NCI-H187 (cell line): ENCODE measurements at places on chromosomes 2 and 18.

DNA sequence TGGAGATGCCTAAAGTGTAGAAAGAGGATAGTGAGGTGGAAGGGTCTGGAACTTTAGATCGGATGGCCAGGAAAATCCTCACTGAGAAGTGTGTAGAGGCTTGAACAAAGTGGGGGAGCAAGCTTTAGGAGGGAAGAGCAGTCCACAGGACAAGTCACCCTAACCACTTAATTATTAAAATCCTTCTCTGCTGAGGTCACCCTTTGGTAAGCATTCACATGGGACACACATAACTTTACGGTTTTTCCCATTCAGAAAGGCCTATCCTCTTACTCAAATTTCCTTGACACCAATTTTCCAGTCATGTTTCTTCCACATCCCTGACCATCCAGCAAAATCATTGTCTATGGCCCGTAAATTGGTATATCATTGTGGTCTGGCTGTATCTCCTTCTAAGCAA, 31.0 kb upstream of the ZEB2 start:
- no peak for DNase-seq

GRCh38 chr2:1822341-1822740, 78.0 kb upstream of the PXDN start:
- DNase-seq: no peak

- no peak for DNase-seq
Measured at GRCh38 chr18:47968721-47969120, 38.3 kb upstream of the SMAD2 start.

DNA sequence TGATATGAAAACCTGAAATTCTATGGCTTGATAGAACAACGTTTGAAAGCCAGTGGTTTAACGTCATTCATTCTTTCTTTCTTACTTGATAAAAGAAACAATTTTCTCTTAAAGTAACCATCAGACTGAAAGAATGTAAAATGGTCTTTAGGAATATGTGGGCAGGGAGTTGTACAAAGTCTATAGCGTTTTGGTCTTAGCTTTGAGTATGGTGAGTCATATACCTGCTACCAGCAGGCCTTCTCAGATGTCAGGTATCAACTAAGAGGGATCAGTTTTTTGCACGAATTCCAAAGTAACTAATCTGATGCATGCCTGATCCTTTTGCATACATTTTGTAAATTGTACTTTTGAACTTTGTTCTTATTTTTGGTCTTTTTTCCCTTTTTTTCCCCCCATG, 101.5 kb upstream of the DSEL start:
- DNase-seq: no peak

DNA sequence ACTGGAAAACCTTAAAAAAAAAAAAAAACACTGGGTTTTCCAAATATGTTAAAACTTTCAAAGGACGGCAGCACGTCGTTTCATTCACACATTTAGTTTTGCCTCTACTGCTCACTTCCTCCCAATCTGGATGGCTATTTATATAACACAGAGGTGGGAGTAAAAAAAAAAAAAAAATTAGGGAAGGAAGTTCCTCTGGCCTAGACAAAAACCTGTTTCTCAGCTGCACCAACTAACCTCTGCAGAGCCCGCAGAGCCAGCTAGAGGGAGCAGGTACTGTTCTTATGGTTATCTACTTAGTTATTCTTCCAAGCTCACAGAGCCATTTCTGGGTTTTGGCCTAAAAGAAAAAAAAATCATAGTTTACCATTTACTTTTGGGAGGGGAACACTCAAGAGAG, 28.1 kb downstream of the SLC1A4 start:
- DNase-seq: no peak

GRCh38 chr2:240909216-240909974, 3.3 kb downstream of the CROCC2 start:
- no peak for DNase-seq

DNA sequence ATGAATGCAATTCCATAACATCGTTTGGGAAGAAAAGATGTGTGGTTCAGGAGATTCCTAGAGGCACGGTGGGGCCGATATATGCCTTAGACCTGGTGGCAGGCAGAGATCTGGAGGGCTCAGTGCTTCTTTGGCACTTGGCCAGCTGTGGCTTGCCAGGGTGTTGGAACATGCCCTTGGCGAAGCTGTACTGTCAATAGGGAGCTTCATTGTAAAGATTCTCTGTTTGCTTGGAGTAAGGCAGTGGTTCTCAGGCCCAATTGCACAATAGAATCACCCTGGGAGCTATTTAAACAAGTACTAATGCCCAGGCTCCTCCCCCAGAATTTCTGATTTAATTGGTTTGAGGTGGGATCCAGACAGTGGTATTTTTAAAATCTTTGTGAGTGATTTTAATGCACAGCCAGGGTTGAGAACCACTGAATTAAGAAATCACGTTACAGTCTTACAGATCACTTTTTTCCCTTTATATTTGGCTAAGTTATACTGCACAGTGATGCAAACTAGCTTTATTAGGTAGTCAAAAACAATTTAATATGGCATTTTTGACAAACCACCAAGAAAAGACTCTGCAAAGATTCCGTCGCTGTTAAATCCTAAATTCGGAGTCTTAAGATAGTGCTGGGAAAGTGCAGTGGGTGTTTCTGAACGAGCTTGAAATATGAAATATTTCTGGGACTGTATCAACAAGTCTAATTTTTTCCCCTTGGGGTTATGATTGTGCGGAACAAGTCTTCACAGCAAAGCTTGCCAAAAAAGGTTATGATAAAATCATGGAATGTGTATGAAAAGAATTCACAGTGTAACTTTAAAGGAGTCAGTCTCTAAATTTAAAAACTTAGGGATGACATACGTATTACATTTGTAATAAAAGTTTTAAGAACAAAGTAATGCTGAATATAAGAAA, 78.0 kb downstream of the CRIM1 start:
- no peak for DNase-seq

GRCh38 chr2:103153580-103154284, 391.9 kb downstream of the TMEM182 start:
- DNase-seq: no peak

- no peak for DNase-seq
Measured at GRCh38 chr2:236552212-236552542, 17.4 kb upstream of the ACKR3 start.

- no peak for DNase-seq
Measured at GRCh38 chr2:152089238-152089637, 9.6 kb downstream of the CACNB4 start.

DNA sequence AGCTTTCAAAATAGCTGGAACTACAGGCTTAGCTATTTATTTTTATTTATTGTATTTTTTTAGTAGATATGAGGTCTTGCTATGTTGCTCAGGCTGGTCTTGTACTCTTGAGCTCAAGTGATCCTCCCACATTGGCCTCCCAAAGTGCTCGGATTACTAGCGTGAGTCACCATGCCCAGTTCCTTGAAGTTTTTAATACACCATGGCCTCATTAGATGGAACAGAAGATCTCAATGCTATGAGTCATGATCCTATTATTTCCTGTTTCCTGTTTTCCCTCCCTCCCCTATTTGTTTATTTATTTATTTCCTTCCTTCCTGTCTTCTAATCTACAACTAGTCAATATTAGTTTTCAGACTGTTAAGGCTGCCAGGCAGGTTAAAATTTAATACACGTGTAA, 309.0 kb downstream of the CMPK2 start:
- DNase-seq: no peak

DNA sequence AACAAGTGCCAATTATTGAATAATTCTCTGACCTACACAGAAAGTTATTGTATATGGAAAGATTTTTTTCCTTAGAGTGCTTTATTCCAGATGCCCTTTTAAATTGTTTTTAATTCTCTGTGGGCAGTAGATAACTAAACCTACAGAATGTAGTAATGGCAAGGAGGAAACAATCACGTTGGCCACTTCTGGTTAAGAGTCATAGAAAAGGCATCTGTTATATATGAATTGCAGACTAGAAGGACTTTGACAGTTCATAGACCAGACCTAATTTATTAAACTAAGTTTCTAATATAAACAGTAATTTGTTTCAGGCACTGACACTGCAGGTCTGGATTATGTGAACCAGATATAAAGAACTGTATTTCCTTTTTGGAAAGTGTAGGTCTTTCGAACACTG, 607.5 kb downstream of the PLCL1 start:
- no peak for DNase-seq

DNA sequence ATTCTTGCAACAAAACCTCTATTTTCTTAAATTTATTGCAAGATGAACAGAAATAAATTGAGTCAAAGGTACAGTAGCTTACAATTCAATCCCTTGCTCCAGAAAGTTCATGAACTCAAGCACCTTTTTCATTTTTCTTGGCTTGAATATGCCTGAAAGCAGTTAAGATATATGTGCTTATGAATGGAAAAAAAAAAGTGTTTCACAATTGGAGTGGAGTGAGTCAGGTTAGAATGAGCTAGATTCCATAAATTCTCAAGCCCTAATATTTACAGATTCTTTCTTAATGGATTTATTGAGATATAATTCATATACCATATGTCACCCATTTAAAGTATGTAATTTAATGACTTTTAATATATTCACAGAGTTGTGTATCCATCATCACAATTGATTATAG, 39.6 kb upstream of the NEMP2 start:
- DNase-seq: no peak

DNA sequence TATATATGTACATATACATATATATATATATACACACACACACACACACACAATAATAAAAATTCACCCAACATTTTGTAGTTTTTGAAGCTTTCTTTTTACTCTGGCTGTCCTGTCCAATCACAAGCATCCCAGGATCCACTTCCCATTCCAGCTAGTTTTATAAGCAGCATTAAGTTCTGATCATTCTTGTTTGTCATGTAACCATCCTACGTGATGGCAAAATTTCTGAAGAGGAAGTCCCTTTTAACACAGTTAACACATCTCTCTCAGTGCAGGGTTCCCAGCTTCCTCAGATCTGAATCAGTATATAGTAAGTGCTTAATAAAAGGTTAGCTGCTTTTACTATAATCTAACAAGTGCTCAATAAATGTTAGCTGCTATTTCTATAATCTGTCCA, 26.4 kb downstream of the MYOM1 start:
- no peak for DNase-seq

DNA sequence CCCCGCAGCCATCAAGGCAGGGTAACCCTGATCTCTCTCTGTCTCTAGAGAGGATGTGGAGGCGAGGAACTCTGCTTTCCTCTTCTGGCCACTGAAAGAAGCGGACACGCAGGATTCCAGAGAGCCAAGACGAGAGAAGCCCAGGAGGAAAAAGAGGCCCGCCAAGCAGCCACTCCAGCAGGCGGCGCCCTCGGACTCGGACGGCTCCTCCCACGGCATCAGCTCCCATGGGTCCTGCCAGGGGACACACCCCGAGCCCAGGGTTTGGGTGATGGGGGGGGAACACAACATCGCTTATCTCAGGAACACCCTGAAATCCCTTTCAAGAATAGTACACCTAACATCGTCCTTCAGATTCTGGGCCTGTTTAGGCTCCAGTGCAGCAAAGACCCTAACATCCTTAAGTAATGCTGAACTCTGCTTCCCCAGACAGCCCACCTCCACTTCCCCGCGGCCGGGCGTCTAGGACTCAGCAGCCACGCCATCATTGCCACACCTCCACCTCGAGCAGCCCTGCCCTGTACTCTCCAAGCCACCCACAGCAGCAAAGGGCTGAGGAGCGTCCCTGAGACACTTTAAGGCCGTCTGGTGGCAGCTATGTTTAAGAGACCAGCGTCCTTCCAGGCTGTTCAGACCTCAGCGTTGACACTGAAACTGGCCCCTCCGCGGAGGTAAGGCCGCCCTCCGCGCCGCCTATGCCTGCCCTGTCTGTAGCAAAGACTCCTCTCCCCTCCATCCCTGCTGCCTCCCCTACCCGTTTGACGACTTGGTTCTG, 34.3 kb upstream of the CNGA3 start:
- no peak for DNase-seq

DNA sequence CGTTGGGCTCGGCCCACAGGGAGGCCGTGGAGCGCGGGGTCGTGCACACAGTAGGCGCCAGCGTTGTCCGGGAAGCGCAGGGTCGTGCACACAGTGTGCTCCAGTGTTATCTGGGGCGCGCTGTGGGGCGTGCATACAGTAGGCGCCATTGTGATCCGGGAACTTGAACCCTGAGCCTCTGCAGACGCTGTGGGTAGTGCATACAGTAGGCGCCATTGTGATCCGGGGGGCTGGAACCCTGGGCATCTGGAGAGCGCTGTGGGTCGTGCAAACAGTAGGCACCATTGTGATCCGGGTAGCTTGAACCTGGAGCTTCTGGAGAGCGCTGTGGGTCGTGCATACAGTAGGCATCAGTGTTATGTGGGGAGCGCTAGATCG, 793 bp downstream of the ZNF236 start:
- no peak for DNase-seq

DNA sequence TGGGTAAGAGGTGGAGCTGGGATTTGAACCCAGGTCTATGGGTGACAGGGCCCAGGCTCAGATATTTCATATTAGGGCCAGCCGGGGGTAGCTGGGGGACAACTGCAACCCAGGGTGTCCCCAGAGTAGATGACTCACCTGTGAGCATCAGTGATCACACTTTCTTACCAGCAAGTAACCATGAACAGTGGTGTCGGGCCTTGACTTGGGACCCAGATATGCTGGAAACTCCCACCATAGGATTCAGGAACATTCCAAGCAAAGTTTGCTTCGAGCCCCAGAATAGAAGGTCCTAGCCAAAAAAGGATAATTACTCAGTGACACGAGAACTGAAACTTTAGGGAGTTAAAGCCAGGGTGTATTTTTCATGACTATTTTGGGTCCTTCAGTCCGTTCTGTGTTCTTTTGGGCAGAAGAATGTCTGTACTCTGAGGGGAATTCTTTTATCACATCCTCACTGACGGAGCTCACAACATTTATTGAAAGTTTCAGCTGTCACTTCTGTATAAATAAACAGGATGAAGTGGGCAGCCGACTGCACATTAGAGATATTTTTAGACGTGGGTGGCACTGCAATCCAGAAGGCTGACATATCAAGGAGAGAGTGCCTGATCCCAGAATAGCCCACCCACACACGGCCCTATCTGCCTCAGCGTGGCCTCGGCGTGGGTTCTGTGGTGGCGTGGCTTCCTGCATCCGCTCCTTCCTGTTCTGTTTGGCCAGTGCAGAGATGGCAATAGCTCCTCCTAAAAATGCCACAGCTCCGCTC, 45.6 kb downstream of the RAMP1 start:
- no peak for DNase-seq

- no peak for DNase-seq
Measured at GRCh38 chr2:7886666-7887065, 795.2 kb upstream of the ID2 start.

- DNase-seq: no peak
Measured at GRCh38 chr2:240922982-240923537, 16.9 kb downstream of the CROCC2 start.
